ENCODE measurements at places on chromosomes 2 and 18. TPM values are rescaled to one million over a fixed set of nuclear protein-coding genes. Genes with fewer than 3 reads are reported as not detected.

The CAB39 gene
- 48.7 TPM for total RNA-seq

The LRP2 gene
- total RNA-seq, result 0.23 TPM

- no peaks in the 10 kb centered on the region for H3K36me3 ChIP-seq
- peaks cover 1% of the 10 kb centered on the region for H3K27me3 ChIP-seq
- H3K4me1 ChIP-seq, result peaks cover 2% of the 10 kb centered on the region
- no peak overlapping the region for H3K27ac ChIP-seq
- no peak for DNase-seq
These were observed 911.4 kb upstream of the ZEB2 start for GRCh38 chr2:145431181-145431951.

- H3K36me3 ChIP-seq, result peaks cover 3% of the 10 kb centered on the region
- H3K4me3 ChIP-seq, result no peak overlapping the region
- H3K27ac ChIP-seq, result no peak overlapping the region
These were observed 57.4 kb downstream of the FAM168B start for GRCh38 chr2:131035826-131036231.

- H3K36me3 ChIP-seq, result no peaks in the 10 kb centered on the region
- H3K27me3 ChIP-seq, result peaks cover 13% of the 10 kb centered on the region
- no peak overlapping the region for H3K27ac ChIP-seq
- H3K4me3 ChIP-seq, result peak overlapping the region; percentile 62
- peaks cover 3% of the 10 kb centered on the region for H3K4me1 ChIP-seq
- DNase-seq, result no peak
These were observed 1.5 kb downstream of the AP1S3 start for GRCh38 chr2:223835701-223836532.

DNA sequence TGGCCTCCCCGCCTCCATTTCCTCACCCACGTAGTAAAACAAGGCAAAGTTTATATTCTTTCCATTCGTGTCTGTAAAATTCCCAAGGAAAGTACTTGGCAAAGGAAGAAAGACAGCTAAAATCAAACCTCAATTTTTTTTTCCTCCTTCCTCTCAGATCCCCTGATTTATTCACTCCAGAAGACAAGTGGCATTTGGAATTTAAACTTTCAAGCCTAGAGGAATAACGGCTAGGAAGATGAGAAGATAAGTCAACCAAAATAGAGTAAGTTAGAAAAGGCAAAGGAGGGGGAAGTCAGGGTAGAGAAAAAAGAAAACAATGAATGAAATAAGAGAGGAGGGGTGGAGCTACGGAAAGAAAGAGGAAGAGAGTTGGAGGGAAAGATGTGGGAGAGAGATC is 198.9 kb upstream of the PIK3C3 start:
- DNase-seq, result no peak
- peaks cover 10% of the 10 kb centered on the region for H3K4me1 ChIP-seq
- no peak overlapping the region for H3K27ac ChIP-seq
- H3K4me3 ChIP-seq, result no peak overlapping the region
